Stimulated activated CD8-positive, alpha-beta memory T cell treated with anti-CD3 and anti-CD28 coated beads, Interleukin-15, amount 100 ng/mL, for 4 hours (primary cell): ENCODE measurements at places on chromosomes 3 and 15.

DNA sequence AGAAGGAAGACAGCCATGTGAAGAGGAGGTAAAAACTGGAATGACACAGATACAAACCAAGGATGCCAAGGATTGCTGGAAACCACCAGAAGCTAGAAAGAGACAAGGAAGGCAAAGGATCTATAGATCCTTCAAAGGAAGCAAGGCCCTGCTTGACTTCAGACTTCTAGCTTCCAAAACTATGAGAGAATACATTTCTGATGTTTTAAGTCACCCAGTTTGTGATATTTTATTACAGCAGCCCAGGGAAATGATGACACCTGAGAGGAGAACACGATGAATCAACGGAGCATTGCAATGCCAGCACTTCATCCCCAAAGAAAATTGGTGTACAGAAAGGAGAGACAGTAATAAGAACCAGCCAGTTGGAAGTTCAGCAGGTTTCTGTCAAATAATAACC is 116.3 kb downstream of the MAGI1 start:
- DNase-seq = no peak

DNA sequence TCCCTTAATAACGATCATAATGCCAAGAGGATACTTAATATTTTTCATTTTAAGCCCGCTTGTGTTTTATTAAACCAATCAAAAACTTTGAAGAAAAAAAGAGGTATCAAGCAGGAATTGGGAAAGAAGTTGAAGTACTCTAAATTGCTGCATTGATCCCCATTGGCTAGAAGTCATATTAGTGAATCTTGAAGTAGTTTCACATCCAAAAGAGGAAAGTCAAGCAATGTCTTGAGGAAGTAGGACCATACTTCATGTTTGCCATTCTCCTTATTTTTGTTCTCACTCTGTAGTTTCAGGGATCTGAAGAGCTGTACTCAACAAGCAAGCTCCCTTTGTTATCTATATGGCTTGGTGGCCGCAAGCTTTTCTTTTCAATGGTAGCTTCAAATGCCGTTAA is 2.2 kb downstream of the SCAANT1 start:
- no peak for DNase-seq

DNA sequence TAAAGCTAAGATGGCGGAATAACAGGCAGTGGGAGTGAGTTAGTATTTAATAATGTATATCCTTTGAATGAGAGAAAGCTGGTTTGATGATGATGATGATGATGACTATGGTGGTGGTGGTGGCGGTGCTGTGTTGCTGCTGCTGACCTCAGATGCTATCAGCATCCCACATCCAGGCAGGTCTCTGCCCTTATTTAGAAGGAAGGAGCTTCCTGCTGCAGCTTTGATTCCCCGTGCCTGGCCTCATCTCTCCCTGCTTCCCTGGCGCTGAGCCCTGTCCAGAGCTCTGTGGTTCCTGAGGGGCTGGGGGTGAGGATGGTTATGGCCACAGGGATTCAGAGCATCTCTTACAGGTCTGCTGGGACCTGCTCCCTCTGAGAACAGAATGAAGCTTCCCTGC is 73.1 kb downstream of the RAB11A start:
- DNase-seq = no peak

DNA sequence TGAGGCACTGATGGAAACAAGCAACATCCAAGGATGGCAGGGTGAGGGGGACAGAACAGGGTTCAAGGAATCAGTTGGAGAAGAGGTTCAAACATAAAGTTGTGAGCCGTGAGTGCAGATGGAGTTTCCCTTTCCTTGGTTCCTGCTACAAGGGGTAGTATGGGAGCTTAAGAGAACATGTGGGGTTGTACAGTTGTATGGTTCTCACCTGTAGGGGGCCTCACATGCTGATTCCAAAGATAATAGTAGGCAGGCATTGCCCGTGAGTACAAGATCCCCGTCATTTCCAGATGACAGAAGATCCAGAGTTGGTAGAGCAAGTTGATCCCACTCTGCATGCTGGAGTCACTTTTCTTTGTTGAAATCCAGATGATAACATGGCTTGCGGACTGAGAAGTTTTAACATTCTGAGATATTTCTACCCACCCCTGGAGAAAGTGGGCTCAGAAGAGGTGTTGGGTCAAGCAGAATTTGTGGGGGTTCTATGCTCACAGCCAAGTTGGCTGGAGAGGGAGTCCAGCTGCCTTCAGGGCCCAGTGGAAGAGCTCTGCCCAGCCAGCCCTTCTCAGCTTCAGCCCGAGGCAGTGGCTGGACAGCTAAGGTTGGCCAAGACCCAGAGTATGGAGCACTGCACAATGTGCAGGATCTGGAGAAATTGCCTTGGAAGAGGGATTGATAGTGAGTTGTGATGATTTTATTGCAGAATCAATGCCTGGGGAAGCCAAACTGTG is 141.8 kb downstream of the THSD4 start:
- no peak for DNase-seq

GRCh38 chr3:105493305-105493892 is 126.7 kb downstream of the ALCAM start:
- no peak for DNase-seq

GRCh38 chr3:9653565-9654248 is 4.4 kb downstream of the MTMR14 start:
- no peak for DNase-seq

GRCh38 chr3:40951636-40952035 is 247.7 kb upstream of the CTNNB1 start:
- DNase-seq = no peak

DNA sequence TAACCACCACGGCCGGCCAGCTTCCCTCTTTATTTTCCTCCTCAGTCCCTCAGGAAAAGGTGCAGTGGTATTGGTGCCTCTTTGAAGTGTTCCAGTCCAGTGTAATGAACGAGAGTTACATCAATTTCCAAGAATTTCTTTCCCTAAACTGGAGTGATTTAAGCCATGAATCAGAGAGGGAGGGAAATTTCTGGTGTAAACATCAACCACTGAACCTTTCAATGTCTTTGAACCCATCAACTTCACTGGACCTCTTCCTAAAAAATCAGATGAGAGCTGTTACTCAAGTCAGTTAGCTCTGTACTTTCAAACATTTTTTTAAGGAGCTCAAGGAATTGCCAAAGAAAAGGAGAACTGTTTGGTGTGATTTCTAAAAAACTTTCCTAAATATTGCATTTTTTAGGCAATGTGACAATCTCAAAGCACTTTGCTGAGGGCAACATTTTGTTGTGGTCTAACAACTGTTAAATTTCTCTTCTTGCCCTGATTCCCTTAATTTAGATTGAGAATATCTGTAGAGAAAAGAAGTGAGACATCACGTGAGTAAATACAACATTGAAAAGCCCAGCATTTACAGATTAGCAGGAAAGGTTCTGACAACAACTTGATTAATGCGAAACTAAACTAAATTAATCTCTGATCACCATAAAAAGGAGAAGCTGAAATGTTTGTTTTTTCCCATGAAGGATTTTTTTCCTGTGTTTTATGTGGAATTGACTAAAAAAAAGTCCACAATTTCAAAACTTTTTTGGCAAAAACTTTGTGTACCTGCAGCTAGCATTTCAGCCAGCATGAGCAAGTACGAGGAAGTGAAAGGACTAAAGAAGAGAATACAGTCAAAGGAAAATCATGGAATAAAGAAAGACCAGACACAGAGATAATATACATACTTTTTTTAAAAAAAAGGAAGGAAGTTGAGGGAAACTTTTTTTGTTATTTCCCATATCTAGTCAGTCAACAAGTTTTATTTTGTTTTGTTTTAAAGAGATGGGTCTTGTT is 9.1 kb upstream of the DAZL start:
- DNase-seq = no peak

- DNase-seq = no peak
Observed at GRCh38 chr15:81418891-81419290, 44.9 kb upstream of the TMC3 start.

GRCh38 chr15:91099616-91099994 is 452 bp upstream of the SV2B start:
- DNase-seq = peak; percentile 17

DNA sequence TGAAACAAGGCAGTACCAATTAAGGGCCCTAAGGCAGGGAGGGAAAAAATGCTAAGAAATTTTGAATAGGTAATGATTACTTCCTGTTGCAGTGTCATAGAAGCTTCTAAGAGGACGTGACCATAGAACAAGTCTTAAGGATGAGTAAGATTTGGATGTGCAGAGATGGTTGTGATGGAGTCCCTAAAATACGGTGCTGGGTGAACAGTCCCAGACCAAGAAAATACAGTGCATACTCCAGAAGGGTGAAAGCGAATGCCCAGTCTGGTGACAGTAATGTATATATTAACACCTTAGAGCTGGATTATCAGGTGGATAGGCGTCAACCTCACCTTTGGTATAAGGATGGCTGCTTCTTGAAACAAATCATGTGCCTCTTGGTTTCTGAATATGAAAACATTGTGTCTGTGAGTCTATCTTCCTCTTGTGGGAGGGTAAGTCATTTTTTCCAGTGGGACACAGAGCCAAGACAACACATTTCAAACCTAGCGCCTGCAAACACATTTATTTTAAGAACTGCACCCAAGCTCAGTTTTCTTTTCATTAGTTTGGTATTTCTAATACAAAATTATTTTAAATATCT is 101.2 kb upstream of the TP63 start:
- no peak for DNase-seq

- DNase-seq = no peak
Observed at GRCh38 chr3:44186111-44186672, 55.5 kb upstream of the TOPAZ1 start.

GRCh38 chr3:105367063-105367405 is 325 bp downstream of the ALCAM start:
- DNase-seq = no peak

- DNase-seq = no peak
Observed at GRCh38 chr3:177463863-177464262, 266.6 kb upstream of the TBL1XR1 start.

- no peak for DNase-seq
Observed at GRCh38 chr15:92811148-92811913, 88.8 kb upstream of the CHD2 start.

- DNase-seq = no peak
Observed at GRCh38 chr3:177545964-177546363, 348.7 kb upstream of the TBL1XR1 start.

GRCh38 chr3:54957711-54958110 is 29.9 kb upstream of the LRTM1 start:
- no peak for DNase-seq

DNA sequence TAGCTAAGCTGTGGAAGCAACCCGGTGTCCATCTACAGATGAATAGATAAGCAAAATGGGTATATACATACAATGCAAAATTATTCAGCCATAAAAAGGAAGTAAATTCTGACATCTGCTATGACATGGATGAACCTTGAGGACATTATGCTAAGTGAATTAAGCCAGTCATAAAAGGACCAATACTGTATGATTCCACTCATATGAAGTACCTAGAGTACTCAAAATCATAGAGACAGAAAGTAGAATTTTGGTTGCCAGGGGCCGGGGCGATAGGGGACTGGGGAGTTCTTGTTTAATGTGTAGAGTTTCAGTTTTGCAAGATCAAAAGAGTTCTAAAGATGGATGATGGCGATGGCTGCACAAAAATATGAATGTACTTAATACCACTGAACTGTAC is 10.3 kb downstream of the EID1 start:
- no peak for DNase-seq

DNA sequence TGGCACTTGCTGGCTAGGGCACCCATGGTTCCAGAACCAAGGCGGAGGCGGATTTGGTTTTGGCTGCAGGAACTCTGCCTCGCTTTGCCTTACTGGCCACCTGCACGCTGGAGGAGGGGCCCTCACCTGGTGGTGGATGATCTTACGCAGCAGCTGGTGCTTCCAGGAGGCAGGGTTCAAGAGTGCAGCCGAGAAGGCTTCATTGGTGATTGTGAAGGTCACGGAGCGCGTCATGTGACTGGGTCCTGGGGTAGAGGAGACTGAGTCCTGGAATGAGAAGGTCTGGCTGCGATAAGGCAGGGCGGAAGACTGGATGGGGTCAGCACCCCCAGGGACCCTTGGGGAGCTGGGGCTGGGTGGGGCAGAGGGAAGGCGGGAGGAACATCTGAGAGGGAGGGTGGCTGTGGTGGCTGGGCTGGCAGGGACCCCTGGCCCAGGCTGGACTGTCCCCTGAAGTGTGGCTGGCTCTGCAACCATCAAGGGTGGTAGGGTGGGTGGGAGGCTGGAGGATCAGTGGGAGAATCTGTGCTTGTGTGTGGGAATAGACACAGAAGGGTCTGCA is 25.8 kb upstream of the GOLGA6C start:
- no peak for DNase-seq

- no peak for DNase-seq
Observed at GRCh38 chr15:97972366-97972765, 11.9 kb downstream of the ARRDC4 start.

DNA sequence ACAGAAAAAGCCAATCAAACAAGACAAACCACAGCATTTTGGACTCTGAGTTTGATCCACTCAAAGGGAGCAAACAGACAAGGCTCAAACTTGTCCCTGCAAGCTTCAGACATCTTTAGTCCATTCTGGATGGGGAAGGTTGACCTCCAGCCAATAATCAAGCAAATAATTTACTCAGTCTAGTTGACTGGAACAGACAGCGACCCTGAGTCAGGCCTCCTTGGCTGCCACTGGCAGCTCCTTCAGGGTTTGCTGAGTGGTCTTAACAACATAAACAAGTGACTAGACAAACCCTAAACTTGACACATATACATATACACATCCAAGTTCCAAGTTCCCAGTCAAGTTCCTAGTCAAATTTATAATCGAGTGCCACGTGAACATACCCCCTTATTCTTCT is 313.9 kb downstream of the POLQ start:
- no peak for DNase-seq

- DNase-seq = no peak
Observed at GRCh38 chr3:101144105-101144504, 150.9 kb upstream of the ABI3BP start.

GRCh38 chr3:177521305-177521704 is 324.0 kb upstream of the TBL1XR1 start:
- DNase-seq = no peak

DNA sequence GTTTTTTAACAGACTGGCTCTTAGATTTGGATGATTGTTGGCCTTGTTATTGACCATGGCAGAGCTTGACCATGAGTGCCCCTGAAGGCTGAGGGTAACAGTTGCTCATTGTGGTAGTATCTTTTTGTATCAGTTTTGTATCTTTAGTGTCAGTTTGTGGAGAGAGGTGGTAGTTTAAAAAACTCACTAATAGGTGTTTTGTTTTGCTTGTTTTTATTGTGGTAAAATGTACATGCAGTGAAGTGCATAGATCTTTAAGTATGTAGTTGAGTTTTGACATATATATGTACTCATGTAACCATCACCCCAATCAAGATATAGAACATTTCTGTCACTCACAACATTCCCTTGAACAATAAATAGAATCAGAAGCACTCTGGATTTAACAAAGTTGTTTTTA is 9.8 kb downstream of the GMPS start:
- DNase-seq = no peak

GRCh38 chr3:186060222-186060621 is 48.7 kb downstream of the ETV5 start:
- no peak for DNase-seq

GRCh38 chr15:89907289-89907688 is 5.5 kb downstream of the ARPIN start:
- no peak for DNase-seq

GRCh38 chr3:38648659-38649499 is 608 bp downstream of the SCN5A start:
- no peak for DNase-seq

GRCh38 chr3:43330981-43331380 is 44.6 kb downstream of the SNRK start:
- DNase-seq = no peak

GRCh38 chr15:47338771-47339170 is 378.5 kb upstream of the SEMA6D start:
- no peak for DNase-seq
